ENCODE measurements at places on chromosomes 6 and 20. TPM values are rescaled to one million over a fixed set of nuclear protein-coding genes. Genes with fewer than 3 reads are reported as not detected.

Gene ZKSCAN4
- total RNA-seq = 5.2 TPM

Gene SAPCD1
- 8.9 TPM for total RNA-seq

Gene IBTK
- 37.5 TPM for total RNA-seq

Gene GABBR1
- total RNA-seq = 15.5 TPM

- no peaks in the 10 kb centered on the region for H3K4me1 ChIP-seq
- H3K27me3 ChIP-seq = no peaks in the 10 kb centered on the region
- no peak overlapping the region for H3K27ac ChIP-seq
- no peaks in the 10 kb centered on the region for H3K36me3 ChIP-seq
Observed at GRCh38 chr20:15814911-15815310, 758.3 kb downstream of the KIF16B start.

- H3K4me3 ChIP-seq = no peak overlapping the region
- H3K27ac ChIP-seq = no peak overlapping the region
- H3K36me3 ChIP-seq = no peaks in the 10 kb centered on the region
- H3K27me3 ChIP-seq = no peaks in the 10 kb centered on the region
Observed at GRCh38 chr20:57819691-57820380, 110.0 kb upstream of the PMEPA1 start.

- no peaks in the 10 kb centered on the region for H3K27me3 ChIP-seq
- no peak overlapping the region for H3K4me3 ChIP-seq
- no peak overlapping the region for H3K27ac ChIP-seq
- H3K4me1 ChIP-seq = no peaks in the 10 kb centered on the region
- H3K36me3 ChIP-seq = no peaks in the 10 kb centered on the region
Observed at GRCh38 chr6:46174904-46175303, 4.1 kb upstream of the ENPP5 start.

GRCh38 chr20:12466915-12467314 lies 541.9 kb upstream of the SPTLC3 start:
- H3K4me1 ChIP-seq = no peaks in the 10 kb centered on the region
- H3K4me3 ChIP-seq = no peak overlapping the region
- H3K27me3 ChIP-seq = no peaks in the 10 kb centered on the region
- H3K36me3 ChIP-seq = no peaks in the 10 kb centered on the region
- DNase-seq = no peak
- no peak overlapping the region for H3K27ac ChIP-seq

DNA sequence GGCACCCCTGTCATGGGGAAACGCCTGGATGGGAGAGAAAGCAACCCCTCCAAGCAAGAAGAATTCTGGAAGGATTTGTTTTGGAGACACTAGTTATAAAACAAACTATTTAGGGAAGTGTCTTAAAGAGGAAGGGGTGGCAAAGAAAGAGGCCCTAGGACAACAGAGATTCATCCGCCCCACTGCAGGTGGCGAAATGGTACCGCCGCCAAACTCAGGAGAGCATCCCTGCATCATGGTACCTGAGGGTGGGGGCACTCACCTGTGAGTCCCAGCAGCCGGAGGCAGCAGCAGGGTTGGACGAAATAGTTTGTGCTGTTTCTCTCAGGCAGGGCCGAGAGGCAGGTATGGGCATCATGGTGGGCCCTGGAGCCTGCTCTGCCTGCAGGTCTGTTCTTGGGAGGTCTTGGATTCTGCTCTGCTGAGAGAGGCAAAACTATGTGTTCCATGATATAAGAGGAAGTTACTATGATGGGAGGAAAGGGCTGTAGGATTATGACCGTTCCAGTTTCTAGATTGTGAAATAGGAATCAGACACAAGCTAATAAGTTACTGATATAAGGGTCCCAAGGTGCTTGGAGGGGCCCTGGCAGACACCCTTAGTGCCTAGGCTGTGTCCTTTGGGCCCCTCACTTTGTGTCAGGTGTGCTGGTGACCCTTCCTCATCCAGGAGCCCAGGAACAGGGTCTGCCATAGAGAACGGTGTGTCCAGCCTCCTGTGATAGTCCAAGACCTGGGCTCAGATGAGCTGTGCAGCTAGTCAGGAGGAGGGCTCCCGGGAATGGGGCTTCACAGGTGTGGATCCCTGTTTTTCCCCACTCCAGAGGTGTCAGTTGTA lies 20.4 kb downstream of the SIRPD start:
- H3K27me3 ChIP-seq = no peaks in the 10 kb centered on the region
- H3K4me3 ChIP-seq = no peak overlapping the region
- DNase-seq = no peak
- H3K36me3 ChIP-seq = no peaks in the 10 kb centered on the region
- H3K4me1 ChIP-seq = no peaks in the 10 kb centered on the region

DNA sequence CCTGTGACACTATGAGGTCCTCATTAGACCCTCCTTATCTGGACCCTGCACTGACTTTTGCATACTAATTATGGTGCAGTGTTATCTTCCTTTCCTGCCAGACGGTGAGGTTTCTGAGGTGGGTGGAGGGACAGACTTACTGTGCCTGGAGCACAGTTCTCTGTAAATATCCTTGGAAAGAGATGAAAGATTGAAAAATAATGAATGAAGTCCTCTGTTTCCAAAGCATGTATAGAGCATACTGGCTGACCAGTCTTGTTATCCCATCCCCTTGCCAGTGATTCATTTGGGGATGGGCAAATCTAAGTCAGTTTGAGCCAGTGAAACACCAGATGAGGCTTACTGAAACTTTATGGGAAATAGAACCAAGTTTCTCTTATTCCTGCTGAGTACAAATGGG lies 152.6 kb upstream of the HDDC2 start:
- no peak for DNase-seq
- no peaks in the 10 kb centered on the region for H3K4me1 ChIP-seq
- H3K27me3 ChIP-seq = no peaks in the 10 kb centered on the region

DNA sequence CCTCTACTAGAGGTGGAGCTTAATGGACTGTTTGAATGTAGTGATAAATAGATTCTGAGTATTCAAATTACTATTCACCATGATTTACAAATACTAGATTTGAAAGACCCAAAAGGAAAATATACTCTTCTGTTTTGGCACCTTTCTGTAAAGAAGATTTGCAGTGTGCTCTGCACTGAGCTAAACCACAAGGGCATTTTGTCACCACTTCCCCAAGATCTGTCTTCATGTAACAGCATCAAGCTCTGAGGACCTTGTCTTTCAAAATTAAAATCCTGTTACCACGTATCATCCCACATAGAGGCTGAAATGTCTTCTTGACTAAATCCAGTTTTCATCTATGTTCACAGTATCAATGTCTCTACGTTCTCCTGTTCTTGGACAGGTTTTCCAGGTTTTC lies 3.3 kb upstream of the PGK2 start:
- H3K36me3 ChIP-seq = no peaks in the 10 kb centered on the region
- no peak for DNase-seq
- H3K4me1 ChIP-seq = no peaks in the 10 kb centered on the region
- H3K4me3 ChIP-seq = no peak overlapping the region
- H3K27me3 ChIP-seq = no peaks in the 10 kb centered on the region
- no peak overlapping the region for H3K27ac ChIP-seq

DNA sequence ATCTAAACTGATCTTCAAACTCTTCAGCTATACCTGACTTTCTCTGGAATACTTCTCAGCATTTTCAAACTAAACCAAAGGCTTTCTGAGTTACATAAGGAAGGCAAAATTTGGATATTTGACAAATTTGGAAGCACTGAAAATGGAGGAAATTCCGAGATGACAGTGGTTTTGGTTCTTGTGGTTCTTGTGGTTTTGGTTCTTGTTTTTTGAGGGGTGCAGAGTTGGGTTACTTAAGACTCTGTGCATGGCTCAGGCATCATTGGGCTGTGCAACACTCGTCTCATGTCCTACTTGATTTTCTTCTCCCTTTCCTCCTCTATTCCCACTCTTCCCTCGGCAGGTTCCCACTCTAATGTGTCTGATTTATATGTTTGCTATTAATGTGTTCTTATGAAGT lies 78.0 kb downstream of the SLC22A3 start:
- no peak overlapping the region for H3K27ac ChIP-seq
- H3K36me3 ChIP-seq = no peaks in the 10 kb centered on the region
- no peaks in the 10 kb centered on the region for H3K27me3 ChIP-seq
- no peak for DNase-seq

All from colonic mucosa (tissue), 4 donors.